ENCODE measurements at places on chromosomes 12 and 14.

DNA sequence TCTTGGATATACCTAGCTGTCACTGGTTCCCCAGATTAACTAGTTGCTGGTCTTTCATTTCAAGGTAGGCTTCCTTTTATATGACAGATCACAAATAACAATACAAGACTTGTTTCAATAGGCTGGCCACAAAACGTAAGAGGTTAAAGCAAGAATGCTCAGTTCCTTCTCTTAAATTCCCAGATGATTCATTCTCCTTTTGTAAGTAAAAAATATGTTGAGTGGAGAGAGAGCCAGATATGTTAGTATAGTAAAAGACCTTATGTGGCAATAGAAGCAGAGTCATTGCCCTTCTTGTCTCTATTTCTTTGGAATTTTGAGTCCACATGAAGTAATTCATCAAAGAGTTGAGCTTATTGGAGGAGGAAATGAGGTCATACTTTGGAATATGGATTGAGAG is 939.0 kb upstream of the ATXN7L3B start:
- DNase-seq = no peak

GRCh38 chr12:81958406-81958805 is 199.3 kb upstream of the PPFIA2 start:
- DNase-seq = peak; percentile 39

GRCh38 chr14:73283608-73284379 is 46.5 kb downstream of the PAPLN start:
- peak; percentile 72 for DNase-seq

DNA sequence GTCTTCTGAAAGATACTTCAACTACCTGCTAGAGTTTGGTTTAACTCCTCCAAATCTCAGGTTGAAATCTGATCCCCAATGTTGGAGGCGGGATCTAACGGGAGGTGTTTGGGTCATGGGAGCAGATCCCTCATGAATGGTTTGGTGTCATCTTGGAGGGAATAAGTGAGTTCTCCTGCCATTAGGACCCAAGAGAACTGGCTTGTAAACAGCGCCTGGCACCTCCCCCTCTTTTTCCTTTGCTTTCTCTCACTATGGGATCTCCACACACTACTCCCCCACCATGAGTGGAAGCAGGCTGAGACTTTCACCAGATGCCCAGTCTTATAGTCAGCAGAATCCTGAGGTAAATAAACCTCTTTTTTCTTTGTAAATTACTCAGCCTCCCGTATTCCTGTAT is 2.5 kb downstream of the CNIH1 start:
- DNase-seq = peak; percentile 10

GRCh38 chr14:58946431-58946830 is 242.0 kb upstream of the DAAM1 start:
- DNase-seq = no peak

DNA sequence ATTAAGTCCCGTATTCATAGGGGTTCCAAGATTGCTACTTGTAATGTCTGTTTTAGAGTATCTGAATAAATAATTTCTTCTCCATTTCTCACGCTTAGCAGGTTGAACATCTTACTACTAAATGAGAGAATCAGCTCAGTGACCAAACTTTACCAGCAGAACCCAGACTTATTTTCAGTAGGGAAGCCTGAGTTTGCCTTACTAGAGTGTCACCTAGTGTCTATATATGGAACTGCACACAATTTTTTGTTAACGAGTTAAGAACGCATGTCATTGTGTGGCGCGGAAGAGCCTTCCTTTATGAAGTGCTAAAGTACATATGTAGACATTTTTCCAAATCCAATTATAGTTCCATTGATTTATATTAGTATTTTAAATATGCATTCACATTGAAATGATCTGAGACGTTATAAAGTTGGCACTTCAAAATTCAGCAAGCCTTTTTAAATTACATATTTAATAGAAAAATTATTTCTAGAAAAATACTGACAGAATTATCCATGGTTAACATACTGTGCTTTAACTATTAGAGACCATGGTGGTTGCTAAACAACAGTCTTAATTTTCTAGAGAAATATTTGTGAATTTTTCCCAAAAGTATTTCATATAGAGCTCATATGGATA is 88.3 kb downstream of the RPS29 start:
- peak; percentile 87 for DNase-seq
